ENCODE measurements at places on chromosomes 13 and 19.

DNA sequence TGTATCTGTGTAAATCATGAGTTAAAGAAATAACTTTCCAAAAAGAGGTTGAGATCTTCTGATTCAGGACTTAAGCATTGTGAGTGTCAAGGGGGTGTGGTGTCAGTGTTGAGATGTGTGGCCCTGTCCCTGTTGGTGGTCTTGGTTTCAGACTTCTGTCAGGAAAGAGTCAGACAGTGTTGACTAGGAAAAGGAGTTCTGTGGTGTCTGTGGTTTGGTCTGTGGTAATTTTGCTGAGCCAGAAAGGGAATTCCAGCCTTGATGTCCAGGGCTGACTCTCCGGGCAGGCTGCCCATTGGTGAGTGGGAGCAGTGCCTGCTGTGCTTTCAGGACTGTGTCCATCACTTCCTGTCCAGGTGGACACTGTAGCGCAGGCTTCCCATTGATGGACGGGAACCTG lies 39.8 kb upstream of the IGFL4 start:
- DNase-seq, result no peak

DNA sequence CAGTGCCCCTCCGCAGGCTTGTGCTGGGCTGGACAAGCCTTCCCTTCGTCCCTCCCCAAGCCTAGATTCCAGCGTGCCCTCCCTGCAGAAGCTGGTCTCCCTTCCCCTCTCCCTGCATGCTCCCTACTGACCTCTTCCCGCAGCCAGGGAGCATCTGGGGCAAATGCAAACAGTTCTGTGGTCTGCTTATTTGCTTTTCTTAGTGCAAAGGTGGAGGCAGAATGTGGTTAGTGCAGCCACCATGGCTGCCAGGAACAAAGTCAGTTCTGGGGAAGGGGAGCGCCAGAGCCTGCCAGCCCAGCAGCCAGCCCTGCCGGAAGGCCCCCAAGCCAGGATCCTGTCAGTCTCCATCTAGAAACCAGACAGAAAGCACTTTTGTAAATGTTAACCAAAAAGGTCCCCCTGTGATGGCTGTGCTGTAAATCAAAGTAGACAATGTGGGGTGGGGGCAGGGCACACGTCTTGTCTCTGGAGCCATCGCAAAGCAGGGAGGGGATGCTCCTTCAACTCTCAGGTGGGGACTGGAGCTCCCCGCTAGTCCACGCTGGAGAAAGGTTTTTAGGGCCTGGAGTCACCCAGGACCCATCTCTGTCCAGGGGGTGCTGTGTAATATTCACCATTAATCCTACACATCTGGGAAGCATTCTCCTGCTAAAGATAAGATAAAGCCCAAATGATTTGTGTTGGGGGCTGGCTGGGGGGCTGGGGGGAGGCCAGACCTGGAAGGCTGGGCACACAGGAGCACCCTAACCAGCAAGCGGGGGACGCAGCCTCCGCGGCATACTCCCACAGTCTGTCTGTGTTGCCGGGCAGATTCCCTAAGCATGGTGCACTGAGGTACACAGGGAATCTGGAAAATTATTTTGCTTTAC lies 30.9 kb downstream of the SERP2 start:
- DNase-seq, result no peak

- DNase-seq, result no peak
These were observed 134.7 kb upstream of the GPR12 start for GRCh38 chr13:26895081-26895807.

DNA sequence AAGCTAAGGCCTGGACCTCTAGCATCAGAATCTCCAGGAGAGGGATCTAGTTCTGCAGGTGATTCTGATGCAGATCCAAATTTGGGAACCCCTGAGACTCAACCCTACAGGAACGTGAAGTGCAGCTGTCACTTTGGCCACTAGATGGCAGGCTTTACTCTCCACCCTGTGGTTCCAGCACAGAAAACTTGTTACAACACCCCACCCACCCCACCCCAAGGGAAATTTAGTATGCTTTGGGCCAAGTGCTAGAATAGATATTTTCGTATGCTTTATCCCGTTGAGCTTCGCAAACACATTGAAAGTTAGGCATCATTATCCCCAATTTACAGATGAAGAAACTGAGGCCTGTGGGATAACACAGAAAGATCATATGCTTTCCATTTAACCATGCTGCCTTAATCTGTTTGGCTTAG lies 232.0 kb downstream of the B3GLCT start:
- peak; percentile 46 for DNase-seq

GRCh38 chr13:73287831-73288230 lies 229.0 kb downstream of the KLF5 start:
- DNase-seq, result no peak

DNA sequence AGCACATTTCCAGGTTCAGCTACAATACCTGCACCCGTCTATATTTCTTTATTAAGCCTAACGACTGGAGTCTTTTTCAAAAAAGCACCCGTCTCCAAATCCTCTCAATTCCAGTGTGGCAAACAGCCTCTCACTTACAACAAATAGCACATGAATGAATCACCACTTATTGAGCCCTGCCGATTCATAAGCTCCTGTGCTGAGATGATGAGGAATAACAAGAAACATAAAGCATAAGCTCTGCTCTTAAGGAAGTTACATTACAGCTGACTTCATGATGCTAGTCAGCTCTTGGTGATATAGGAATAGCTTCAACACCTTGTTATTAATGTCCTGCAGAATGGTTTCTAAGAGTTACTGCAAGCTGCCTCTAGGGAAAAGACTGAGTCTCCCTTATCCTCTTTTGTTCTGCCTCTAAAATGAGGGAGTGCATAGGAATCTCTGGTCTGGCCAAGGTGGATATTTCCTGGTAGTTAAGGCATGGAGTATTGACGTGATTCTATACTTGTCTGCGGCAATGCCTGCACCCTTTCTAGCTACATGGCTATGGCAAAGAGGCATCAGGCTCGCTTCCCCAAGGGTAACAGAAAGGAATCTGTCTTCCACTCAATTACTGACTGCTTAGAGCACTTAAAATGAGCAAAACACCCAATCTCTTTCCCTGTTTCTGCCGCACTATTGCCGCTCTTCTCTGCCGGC lies 195.7 kb downstream of the KLF12 start:
- no peak for DNase-seq

DNA sequence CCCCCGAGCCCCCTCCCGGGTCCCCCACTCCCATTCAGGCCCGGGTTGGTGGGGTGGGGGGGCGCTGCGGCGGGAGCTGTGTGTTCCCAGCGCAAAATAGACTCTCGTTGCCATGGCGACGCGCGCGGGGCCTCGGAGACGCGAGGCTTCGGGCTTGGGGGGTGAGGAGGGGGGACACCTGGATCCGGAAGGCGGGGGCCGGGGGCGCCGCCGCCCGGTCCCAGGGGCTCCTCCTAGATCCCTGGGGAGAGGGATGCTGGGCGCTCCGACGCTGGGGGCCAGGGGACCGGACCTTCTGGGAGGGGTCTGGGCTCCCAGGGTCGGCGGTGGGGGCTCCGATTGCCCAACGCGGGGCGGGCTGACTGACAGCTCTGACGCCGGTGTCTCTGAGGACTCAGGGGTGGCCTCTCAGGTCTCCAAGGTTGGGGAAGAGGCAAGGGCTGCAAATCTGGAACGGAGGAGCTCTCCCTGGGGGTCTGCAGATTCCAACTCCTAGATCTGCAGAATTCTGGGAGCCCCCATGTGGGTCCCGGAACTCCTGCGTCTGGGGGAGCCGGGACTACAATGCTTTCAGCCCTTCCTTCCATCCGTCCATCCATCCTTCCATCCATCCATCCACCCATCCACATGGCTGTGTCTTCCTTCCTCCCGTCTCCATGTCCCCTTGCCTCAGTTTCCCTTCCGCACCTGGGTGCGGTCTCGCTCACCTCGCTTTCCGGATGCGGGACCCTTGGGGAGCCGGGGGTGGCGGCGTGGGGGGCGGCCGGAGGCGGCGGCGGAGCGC lies 9.1 kb upstream of the SHISA7 start:
- DNase-seq, result peak; percentile 27

DNA sequence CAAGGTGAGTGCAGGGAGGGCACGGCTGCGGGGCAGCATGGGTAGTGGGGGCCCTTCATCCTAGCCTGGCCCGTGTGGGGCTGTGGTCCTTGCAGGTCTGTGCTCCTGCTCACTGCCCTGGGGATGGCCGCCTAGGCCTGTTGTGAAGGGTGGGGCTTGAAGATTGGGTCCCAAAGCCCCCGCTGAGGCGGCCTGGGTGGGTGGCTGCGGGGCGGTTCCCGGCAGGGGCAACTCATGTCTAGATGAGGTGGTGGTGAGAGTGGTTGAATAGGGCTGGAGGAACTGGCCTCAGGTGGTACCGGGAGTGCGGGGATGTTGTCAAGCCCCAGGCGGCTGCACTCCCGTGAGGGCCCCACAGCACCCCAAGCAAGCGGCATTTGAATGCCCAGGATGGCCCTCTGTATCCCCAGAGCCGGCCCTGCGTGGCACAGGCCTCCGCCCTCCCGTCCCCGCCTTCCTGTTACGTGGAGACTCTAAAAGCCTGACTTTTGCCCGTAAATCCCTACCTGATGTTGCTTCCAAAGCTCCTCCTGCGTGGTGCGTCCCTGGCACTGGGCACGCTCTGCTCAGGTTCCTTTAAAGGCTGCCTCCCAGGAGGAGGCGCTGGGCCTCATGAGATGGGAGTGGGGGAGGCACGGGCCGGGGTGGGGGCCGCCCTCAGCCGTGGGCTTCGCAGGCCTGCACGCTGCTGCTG lies 15.0 kb downstream of the SPPL2B start:
- DNase-seq, result no peak

DNA sequence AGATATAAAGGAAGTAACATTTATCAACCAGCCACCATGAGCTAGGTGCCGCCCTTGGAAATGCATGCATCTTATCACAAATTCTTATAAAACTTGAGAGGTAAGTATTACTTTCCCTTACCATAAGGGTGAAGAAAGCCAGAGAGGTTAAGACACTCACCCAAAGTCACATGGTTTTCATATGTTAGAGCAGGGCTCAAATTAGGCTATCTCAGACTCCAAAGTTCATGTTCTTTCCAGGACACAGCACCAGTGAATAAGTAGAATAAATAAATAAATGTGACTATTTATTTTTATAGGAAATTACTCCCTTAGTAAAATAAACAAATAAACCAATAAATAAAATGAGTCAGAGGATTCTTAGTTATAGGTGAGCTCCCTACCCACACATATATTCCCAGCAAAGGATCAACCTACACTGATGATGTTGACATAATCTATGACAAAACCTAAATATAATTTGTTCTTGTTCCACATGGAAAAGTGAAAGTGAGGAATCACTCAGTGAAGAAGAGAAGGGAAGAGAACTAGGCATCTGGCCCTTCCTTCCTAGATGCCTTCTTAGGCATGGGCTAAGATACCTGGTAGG lies 27.2 kb downstream of the SPRY2 start:
- no peak for DNase-seq

DNA sequence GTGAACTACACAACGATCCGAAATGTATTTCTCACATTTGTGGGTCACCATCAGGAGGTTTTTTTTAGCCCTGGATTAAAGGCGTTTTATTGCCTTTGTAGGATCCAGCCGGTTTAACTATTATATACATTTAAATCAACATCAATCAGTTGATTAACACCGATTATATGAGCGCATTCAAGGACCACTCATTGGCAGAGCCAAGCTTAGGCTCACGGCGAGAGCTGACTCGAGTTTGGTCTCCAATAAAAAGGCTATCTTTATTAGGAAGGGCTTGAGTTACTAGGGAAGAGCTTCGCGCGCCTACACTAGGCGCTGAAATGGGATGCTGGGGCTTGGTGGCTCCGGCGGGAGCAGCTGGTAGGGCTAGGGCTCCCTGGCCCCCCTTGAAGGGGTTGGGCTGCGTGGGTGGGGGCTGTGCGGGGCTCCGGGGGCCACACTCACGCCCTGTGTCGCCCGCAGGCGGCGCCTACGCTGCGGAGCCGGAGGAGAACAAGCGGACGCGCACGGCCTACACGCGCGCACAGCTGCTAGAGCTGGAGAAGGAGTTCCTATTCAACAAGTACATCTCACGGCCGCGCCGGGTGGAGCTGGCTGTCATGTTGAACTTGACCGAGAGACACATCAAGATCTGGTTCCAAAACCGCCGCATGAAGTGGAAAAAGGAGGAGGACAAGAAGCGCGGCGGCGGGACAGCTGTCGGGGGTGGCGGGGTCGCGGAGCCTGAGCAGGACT lies 4.2 kb downstream of the PDX1 start:
- no peak for DNase-seq

DNA sequence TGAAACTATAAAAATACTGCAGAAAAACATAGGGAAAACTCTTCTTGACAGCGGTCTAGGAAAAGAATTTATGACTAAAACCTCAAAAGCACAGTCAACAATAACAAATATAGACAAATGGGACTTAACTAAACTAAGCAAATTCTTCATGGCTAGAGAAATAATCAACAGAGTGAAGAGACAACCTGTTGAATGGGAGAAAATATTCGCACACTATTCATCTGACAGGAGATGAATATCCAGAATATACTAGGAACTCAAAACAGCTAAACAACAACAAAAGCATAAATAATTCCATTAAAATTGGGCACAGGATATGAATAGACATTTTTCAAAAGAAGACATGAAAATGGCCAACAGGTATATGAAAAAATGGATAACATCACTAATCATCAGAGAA lies 303.6 kb upstream of the PRR20A start:
- DNase-seq, result no peak

DNA sequence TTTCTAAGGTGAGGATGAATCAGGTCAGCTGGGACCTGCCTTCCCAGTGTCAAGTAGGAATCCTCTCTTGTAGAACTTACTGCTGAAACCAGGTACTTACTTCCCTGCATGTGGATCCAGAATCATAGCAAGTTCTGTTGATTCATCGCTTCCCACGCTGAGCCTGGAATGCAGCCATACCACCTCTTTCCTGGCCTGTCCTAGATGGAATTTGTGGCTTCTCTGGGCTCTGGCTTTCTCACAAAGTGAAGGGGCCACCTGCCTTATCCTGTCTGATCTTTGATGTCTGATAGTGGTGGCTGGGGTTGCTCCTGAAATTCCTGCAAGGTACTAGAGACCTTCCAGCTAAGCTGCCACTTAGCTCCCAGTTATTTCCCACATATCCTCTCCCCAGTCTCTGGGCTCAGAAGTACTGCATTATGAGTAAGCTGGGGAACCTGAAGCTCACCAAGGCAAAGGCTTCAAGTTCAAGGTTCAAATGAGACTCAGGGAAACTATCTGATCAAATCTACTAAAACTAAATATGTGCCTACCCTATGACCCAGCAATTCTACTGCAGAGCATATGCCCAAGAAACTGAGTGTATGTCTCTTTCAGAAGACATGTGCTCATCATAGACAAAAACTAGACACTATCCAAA lies 103.5 kb downstream of the SUCLA2 start:
- no peak for DNase-seq

DNA sequence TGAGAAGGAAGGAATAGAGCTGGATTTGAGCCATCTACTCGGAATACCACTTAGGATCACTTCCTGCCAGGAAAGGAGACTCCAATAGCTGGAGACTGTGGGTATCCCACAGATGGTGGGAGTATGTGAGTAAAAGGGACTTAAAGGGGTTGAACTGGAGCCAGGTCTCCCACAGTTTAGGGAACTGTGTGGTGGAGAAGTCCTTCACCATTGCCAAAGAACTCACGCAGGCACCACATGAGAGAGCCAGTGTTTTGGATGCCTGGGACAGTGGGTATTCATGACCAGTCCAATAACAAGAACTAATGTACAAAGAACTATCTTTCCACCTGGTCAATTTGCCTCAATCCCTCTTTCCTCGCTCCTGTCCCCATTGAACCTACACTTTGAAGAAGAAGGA lies 24.4 kb upstream of the MYCBP2 start:
- DNase-seq, result no peak
